ENCODE measurements at places on chromosomes 11 and 22.
A peak's percentile ranks its signal among the peaks of the same experiment; 100 is the strongest.

DNA sequence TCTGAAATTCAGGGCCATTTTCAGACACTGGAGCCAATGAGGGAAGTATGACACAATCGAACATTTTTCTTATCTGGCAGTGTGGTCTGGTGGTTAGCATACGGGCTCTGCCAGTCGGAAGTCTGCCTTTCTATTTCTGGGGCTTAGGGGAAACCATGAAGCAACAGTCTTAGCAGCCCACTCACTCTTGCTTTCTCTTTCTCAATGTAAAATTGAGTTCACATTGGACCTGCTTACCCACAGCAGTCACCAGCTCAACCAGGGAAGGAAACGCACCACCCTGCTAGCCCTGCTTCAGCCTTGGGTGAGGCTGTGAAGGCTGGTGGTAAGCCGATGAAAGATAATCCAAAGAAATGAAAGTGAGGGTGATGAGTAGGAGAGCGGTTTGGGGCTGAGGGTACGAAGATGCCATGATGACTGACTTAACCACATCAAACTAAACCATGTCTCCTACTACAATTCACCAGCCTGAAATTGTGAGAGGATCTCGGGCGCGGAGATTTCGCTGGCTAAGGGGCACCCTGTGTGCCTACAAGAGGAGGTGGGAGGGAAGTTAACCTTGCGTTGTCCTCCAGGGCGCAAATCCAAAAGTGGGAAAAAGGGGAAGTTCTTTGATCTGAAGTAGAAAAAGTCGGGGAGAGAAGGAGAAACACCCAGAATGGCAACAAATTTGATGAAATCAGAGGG lies 2.0 kb upstream of the LMO2 start:
- DNase-seq, result peak; percentile 69

- DNase-seq, result peak; percentile 19
Observed at GRCh38 chr11:63212742-63213141, 30.7 kb downstream of the SLC22A25 start.

DNA sequence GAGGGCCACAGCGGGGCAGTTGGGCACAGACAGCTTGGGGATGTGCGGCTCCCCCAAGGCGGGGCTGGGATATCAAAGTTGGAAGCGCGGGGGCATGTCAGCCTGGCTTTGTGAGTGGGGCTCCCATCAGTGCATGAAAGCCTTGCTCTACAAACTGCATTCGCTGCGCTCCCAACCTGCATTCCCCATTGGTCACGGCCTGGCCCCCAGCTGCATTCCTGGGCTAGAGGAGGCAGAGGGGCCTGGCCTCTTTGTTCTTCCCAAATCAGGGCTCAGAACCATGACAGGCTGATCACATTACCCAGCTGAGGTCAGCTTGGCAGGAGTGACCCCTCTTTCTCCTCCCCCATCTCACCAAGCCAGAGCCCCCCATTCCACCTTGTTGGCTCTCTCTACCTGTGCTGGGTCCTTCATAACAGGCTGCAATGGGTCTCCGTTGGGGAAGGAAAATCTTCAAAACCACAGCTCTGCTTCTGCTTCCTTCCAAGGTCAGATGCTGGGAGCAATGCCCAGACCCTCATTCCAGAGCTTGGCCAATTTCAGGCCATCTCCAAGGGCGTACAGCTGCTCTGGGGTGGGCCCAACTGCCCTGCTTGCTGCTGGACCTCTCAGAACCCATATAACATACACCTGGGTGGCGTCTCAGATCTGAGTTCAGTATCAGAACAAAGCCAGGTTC lies 38.7 kb upstream of the CDON start:
- DNase-seq, result no peak

DNA sequence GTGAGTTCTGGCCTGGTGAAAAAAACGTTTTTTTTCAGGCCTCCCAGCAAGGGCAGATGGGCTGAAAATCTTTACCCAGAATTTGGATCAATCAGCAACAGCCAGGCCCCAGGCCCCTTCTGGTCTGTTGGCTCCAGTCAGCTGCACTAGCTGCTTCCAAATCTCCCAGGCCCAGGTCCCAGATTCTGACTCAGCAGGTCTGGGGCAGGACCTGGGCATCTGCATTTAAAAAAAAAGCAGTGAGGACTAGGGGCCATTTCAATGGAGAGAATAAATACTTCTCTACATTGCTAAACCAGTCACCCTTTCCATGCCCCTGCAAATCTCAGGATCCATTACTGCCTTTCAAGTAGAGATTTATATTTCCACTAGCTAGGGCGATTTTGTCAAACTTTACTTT lies 4.3 kb downstream of the SLC15A3 start:
- no peak for DNase-seq

- no peak for DNase-seq
Observed at GRCh38 chr11:120122924-120123683, 14.8 kb downstream of the TRIM29 start.

DNA sequence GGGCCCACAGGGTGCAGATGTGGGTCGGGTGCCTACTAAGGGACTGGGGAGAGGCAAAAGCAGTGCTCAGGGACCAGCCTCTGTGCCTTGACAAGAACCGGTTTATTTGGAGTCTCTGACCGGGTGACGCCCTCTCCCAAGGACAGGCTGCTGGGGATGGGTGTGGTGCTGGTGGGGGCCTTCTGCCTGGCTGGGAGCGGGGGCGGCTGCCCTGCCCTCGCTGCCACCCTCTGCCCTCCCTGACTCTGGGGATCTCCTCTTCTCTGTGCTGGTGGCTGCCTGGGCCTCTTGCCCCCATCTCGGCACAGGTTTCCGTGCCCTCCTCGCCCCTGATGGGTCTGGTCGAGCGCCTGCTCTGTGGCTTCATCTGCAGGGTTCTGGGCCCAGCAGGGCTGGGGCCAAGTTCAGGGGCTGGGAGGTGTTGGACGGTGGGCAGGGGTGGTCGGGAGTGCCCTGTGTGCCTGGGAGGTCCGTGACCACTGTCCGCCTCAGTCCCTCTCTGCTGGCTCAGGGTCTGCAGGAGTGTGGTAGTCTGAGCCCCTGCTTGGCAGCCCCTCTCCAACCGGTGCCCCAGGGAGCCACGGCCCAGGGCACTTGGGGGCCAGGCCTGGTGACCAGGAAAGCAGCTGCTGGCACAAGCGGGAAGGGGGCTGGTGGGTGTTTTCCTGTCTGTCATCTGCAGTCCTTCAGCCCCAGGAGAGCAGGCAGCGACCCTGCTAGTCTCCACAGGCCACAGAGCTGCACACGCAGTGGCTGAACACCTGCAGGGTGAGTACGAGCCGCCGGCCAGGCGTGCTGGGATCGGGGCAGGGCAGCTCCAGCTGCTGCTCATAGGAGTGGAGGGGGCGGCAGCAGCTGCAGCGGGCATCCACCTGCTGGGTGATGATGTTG lies 23.5 kb downstream of the MUC6 start:
- no peak for DNase-seq

- no peak for DNase-seq
Observed at GRCh38 chr11:35593143-35593542, 25.1 kb upstream of the FJX1 start.

- no peak for DNase-seq
Observed at GRCh38 chr22:46875089-46875488, 112.6 kb downstream of the TBC1D22A start.

GRCh38 chr11:2735053-2735589 lies 35.3 kb upstream of the KCNQ1OT1 start:
- no peak for DNase-seq

GRCh38 chr22:49911881-49912625 lies 6.2 kb downstream of the ALG12 start:
- no peak for DNase-seq

DNA sequence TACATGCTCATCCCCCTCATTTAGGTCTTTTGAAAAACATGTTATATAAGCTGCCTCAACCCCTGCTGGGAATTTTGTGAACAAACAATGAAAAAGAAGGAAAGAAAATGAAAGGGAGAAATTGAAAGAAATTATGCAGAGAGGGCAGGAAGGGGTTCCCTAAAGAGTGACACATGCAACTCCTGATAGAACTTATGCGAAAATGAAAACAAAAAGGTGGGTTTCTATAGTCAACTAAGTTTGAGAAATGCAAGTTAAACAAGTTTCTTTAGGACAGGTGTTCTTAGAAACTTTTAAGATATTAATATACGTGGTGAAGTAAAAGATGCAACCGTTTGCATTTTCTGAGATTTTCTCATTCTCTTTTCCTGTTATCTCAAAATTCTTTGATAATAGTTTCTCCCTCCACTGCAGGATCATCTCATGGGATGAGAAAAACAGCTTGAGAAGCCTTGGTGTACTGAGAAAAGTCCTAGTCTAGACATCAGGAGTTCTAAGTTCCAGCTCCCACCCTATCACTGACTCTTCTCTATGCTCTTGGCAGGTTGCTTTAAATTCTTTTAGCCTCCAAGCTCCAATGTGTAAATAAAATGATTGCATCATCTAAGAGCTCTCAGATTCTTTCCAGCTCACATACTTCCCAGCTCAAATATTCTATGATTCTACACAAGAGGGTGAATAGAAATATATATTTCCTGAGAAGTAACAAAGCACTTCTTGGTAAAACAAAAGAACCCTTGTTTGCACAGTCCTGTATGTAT lies 109.2 kb downstream of the FAM76B start:
- DNase-seq, result no peak

- DNase-seq, result no peak
Observed at GRCh38 chr11:96228910-96229309, 114.1 kb downstream of the MAML2 start.

DNA sequence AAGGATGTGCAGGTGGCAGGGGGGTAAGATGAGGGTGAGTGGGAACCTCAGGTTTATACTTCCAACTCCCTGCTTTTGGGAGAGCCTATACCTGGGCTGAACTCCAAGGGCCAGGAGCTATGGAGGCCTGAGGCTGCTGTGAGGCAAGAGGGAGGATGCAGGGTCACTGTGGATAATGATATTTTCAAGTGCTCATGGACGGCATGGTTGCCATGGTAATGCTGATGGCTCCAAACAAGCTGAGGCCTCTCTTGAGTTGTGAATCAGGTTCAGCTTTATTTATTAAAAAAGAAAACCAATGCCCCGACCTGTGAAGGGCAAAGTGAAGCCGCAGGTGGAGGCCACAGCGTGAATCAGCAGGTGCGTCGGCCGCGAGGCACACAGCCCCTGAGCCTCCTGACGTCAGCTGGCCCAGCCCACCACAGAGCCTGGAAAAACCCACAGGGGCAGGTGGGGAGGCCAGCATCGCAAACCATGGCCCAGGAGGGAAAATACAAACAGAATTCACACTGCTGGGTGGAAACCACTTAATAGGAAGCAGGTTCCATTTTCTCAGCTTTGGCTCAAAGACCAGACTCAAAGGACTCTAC lies 17.4 kb upstream of the CREB3L1 start:
- DNase-seq, result no peak

GRCh38 chr11:12402025-12402424 lies 24.7 kb downstream of the PARVA start:
- no peak for DNase-seq

DNA sequence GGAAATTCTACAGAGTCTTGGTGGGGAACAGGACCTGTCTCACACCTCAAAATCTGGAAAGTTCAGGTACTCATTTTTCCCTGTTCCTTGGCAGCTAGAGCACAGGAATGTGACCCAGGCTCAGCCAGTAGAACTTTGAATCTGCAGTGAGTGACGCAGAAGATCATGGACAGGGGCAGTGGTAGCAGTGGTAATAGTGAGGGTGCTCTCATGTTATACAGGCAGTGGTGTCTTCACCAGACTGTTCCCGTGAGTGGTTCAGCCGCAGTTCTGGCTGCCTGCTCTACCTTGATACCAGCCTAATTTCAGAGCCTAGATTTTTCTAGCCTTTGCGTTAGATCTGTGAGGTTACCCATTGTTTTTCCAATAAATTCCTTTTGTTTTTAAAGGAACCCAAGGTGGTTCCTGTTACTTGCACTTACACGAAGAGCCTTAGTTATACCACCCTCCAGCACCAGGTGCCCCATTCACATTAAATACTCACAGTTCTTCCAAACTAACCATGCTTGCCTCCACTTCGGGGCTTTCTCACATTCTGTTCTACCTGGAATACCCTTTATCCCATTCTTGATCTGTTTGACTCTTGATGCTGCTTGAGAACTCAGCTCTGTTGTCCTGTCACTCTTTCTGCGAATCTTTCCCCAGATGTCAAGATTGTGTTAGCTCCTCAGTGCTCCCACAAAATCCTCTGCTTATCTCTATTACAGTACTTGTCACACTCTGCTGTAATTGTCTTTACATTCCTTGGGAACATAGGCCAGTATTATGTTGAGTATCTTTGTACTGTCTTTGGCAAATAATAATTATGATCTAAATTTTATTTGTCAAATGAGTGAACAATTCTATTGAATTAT lies 47.8 kb downstream of the SWAP70 start:
- no peak for DNase-seq

- DNase-seq, result no peak
Observed at GRCh38 chr22:47432683-47433082, 670.2 kb downstream of the TBC1D22A start.

- DNase-seq, result peak; percentile 41
Observed at GRCh38 chr11:12008790-12009616, 577 bp upstream of the DKK3 start.

GRCh38 chr22:17734187-17734586 lies 40.1 kb downstream of the BID start:
- DNase-seq, result peak; percentile 51

DNA sequence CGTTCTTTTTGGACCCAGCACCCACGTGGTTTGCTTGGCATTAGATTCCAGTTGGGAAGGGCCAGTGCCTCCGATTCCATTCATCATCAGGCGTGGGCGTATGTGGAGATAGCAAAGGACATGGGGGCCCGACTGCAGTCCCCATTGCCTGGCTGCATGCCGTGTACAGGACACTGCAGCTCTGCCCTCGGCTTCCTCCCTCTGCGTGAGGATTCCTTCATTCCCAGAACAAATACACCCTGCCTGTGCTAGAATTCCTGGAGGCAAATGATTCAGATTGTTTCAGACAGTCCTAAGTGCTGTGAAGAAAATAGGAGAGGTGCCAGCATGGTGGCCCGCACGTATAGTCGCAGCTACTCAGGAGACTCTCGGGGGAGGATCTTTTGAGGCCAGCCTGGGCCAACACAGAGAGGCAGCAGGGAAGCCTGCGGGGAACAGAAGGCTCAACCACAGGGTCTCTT lies 15.4 kb downstream of the DERL3 start:
- DNase-seq, result no peak

DNA sequence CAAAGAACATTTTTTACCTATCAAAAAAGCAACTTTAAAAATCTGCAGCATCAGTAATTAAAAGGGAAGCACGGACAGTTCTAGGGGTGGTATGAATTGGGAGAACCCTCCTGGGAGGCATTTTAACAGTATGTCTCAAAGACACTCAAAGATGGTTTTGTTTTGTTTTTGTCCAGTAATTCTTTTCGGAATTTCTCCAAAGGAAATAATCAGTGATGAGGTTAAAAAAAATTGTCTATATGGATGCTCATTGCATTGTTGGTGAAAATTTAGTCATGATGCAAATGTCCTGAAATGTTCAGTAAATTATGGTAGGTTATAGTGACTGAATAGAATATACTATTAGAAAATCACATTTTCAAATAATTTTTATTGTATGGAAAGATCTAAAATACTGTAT lies 115.1 kb downstream of the ATXN10 start:
- no peak for DNase-seq

- DNase-seq, result no peak
Observed at GRCh38 chr11:97610000-97610399, 1220.2 kb downstream of the JRKL start.

- no peak for DNase-seq
Observed at GRCh38 chr11:67544616-67545242, 21.5 kb upstream of the CABP2 start.

- no peak for DNase-seq
Observed at GRCh38 chr11:45805305-45806071, 539 bp downstream of the SLC35C1 start.
